ENCODE measurements at places on chromosomes 5 and 9.

DNA sequence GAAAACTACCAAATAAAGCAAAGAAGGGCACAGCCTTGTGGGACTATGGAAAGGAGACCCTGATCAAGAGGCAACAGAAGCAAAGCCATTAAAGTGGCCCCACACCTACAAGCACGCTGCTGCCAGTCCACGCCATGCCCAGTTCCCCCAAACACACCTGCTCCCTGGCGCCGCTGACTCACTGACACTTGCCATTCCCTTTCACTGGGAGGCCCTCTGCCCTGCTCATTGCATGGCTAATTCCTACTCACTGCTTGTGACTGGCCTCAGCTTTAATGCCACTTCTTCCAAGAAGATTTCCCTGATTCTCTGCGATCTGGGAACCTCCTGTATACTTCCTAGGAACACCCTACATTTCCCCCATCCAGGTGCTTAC is 71.2 kb upstream of the TAF1L start:
- DNase-seq, result no peak

DNA sequence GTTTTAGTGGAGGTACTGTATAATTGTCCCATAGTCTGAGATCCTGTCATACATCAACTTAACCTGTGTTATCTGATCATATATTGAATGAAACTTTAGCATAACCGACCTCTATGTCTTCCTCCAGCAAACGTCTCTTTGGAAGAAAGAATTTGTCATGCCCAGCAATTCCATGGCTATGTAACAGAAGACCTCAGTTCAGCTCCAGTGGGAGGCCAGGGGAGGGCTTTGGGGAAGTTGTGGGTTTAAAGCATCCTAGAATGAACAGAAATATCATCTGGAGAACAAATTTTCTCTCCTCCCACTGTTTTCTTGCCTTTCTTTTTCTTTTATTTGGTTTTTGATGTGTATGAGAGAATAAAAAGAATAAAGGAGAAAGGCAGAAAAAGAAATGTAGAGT is 164.5 kb downstream of the GAS1 start:
- DNase-seq, result no peak

DNA sequence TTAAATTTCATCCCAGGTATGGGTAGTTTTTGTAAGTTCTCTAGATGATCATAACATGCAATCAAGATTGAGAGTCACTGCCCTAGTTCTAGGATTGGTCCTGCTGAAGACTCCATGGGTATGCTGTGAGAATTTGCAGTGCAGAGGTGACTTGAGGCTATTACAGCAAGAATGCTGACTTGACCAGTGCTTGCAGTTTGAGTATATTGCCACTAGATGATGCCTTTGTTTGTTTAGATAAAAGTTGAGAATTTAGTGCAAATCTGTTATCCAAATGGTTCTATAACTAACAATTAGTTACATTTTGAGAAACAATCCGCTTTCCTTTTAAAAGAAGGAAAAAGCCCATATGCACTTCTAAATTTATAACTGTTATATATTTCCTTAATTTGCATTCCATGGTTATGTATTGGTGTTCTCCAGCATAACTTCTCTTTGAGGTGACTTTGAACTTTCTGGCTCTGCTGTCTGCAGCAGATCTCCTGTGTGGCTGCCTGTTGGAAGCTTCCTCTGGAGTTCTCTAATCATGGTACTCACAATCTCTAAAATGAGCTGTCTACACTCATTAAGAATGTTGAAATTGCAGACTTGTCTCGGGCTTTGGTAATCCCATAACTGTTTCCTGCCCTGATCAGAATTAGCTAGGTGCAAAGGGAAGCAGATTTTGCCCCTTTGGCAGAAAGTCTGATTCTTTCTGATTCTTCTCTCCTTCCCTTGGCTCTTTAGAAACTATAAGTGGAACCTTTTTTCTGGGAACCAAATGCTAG is 24.9 kb downstream of the MELK start:
- DNase-seq, result no peak

- DNase-seq, result no peak
These were observed 330.1 kb downstream of the ADGRV1 start for GRCh38 chr5:90888511-90889324.

DNA sequence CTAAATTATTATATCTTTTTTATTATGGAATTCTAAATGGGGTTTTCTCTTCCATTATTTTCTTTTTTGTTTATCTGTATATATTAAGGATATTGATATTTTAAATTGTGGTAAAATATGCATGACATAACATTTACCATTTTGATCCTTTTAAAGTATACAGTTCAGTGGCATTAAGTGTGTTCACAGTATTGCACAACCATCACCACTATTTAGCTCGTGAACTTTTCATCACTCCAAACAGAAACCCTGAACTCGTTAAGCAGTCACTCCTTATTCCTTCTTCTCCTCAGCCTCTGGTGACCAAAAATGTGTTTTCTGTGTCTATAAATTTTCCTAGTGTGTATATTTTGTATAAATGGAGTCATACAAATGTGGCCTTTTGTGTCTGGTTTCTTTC is 188.2 kb downstream of the CCDC171 start:
- no peak for DNase-seq

DNA sequence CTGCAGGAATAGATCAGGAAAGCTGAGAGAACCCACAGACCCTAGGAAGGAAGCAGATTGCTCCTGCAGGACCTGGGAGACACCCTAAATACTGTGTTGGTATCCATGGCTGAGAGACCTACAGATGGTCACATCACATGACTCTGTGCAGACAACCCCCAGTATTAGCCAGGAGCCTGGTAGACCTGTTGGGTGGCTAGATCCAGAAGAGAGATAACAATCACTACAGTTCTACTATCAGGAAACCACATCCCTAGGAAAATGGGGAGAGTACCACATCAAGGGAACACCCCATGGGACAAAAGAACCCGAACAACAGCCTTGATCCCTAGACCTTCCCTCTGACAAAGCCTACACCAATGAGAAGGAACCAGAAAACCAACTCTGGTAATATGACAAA is 24.2 kb upstream of the MELK start:
- no peak for DNase-seq
